Activated CD4-positive, alpha-beta memory T cell treated with anti-CD3 and anti-CD28 coated beads, Interleukin-2, amount 10 ng/mL, durations not matched to agents 7 days and 5 days (primary cell): ENCODE measurements at places on chromosomes 13 and 19. TPM values are rescaled to one million over a fixed set of nuclear protein-coding genes. Genes with fewer than 3 reads are reported as not detected.

GRCh38 chr13:101291206-101291605, 125.1 kb downstream of the NALCN start:
- no peak for DNase-seq

Gene EEF1AKMT1
- 7.9 TPM for total RNA-seq

Gene ZNF230
- total RNA-seq, result 5.8 TPM

- DNase-seq, result no peak
Measured at GRCh38 chr13:39563470-39563735, 39.6 kb downstream of the LHFPL6 start.
